Astrocyte (in vitro differentiated cells and primary cell): ENCODE measurements at places on chromosomes 3 and 15. TPM values are rescaled to one million over a fixed set of nuclear protein-coding genes. Genes with fewer than 3 reads are reported as not detected.

The CCR1 gene
- total RNA-seq: 0.20 and 0.41 TPM in 2 replicates

The CLDN18 gene
- total RNA-seq: not detected in 2 replicates

The ETFA gene
- total RNA-seq: 123 and 126 TPM in 2 replicates

The RTP3 gene
- total RNA-seq: not detected in 2 replicates

The CCDC54 gene
- total RNA-seq: not detected in 2 replicates

DNA sequence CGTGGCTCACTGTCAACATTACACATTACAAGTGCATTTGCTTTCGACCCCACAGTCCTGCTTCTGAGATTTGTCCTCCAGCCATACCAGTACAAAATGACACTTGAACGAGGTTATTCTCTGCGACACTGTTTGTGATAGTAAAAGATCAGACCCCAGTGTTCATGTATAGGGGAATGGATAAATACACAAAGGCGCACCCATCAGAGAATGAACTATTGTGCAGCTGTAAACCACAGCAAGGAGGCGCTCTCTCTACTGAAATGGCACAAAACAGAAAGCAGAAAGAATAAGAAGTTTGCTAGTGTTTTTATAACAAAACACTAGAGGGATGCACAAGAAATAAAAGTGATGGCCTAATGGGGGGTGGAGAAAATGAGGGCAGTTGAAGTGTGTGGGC lies 4.9 kb upstream of the CHSY1 start:
- DNase-seq: no peak

- no peak for DNase-seq
Measured at GRCh38 chr15:75454471-75455378, 3.2 kb upstream of the SIN3A start.

DNA sequence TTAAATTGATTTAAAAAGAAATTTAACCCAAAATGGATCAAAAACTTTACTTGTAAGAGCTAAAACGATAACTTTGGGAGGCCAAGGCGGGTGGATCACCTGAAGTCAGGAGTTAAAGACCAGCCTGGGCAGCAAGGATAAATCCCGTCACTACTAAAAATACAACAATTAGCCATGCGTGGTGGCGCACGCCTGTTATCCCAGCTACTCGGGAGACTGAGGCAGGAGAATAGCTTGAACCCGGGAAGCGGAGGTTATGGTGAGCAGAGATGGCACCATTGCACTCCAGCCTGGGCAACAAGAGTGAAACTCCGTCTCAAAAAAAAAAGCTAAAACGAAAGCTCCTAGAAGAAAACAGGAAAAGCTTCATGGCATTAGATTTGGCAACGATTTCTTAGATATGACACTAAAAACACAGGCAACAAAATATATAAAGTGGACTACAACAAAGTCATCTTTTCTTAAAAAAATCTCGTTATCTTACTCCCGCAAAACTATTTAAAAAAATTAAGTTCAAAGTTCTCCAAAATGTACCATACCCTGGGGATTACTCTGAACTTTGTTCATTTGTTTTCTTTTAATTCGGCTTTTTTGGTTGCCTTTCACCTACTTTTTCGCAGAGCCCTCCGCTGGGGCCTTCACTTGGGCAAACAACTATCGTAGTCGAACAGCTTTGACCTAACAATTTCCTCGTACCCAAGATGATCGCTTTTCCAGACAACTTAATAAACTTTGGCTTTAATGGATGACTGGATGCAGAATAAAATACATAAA lies 2.9 kb downstream of the HDDC3 start:
- DNase-seq: no peak

DNA sequence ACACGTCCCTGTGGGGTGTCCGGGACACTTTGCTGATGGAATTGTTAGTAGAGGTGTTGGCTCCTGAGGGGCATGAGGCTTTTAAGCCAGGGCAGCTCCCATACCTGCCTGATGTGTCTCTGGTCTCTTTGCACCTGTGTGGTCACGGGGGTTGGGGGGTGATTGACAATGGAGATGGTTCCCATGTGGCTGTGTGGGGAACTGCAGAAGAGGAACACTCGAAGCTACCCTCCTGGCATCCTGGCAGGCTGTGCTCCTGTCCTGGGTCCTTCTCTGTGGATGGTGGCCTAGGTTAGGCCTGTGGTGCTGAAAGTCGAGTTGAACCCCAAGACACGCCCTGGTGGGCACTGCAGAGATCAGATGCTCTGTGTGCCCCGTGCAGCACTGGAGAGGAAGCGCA lies 73.4 kb downstream of the HMCES start:
- no peak for DNase-seq
